ENCODE measurements at places on chromosomes 12 and 14. TPM values are rescaled to one million over a fixed set of nuclear protein-coding genes. Genes with fewer than 3 reads are reported as not detected.

The GPR135 gene
- total RNA-seq, result 0.59 TPM

DNA sequence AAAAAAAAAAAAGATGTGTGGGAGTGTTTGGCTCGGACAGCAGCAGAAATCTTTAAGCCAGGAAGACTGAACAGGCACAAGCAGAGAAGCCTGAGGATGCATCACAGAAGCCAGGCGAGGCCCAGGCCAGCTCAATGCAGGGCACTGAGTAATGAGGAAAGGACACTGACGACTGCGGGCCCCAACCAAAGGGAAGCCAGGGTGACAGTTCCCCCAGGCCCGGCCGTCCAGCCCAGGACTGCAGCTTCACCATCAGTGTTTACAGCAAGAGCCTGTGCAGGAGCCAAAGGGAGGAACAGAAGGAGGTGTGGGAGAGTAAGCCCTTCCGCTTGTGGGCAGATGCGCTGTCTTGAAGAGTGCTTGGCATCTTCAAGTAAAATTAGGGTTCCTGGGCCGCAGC lies 205.3 kb upstream of the SFSWAP start:
- DNase-seq, result no peak

- no peak for DNase-seq
These were observed 244.7 kb downstream of the MSRB3 start for GRCh38 chr12:65522956-65523860.

The RIN3 gene
- total RNA-seq, result 0.76 TPM

- DNase-seq, result peak; percentile 35
These were observed 31.5 kb downstream of the TMEM132D start for GRCh38 chr12:129871991-129872972.
